ENCODE measurements at places on chromosomes 3 and 15.

DNA sequence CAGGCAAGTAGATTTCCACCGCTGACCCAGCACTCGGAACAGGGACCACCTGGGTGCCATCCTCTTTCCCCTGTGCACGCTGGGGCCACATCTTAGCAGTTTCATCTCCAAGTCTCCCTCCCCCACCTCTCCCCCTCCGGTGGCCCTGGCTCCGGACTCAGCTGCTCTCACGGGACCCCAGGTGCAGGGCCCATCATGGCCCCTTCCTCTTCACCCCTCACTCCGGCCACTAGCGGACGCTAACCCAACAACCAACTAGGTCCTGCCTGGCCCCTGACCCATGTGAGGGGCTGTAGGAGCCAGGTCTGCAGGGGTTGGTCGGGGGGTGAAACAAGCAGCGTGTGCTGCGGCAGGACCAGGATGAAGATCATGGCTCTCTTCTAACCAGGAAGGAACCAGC is 31.3 kb upstream of the IQSEC1 start:
- no peak for DNase-seq

DNA sequence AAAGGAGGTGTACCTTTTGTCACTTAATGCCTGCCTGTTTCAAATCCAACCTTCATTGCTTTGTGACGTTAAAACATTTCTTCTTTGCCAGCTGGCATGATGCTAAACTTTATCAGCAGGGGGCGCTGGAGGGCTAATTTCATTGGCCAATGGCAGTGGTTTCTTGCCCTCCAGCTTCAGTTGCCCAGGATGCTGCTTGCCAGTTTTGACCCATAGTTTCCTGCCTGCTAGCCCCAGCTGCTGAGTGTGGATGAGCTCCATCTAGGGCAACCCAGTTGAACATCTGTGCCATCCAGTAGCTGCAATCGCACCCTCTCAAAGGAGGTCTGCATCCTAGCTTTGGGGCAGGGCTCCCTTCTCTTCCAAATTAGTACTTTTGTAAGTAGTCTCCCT is 22.1 kb downstream of the ACKR2 start:
- DNase-seq, result peak; percentile 59

GRCh38 chr3:41882956-41883355 is 78.9 kb downstream of the ULK4 start:
- no peak for DNase-seq

DNA sequence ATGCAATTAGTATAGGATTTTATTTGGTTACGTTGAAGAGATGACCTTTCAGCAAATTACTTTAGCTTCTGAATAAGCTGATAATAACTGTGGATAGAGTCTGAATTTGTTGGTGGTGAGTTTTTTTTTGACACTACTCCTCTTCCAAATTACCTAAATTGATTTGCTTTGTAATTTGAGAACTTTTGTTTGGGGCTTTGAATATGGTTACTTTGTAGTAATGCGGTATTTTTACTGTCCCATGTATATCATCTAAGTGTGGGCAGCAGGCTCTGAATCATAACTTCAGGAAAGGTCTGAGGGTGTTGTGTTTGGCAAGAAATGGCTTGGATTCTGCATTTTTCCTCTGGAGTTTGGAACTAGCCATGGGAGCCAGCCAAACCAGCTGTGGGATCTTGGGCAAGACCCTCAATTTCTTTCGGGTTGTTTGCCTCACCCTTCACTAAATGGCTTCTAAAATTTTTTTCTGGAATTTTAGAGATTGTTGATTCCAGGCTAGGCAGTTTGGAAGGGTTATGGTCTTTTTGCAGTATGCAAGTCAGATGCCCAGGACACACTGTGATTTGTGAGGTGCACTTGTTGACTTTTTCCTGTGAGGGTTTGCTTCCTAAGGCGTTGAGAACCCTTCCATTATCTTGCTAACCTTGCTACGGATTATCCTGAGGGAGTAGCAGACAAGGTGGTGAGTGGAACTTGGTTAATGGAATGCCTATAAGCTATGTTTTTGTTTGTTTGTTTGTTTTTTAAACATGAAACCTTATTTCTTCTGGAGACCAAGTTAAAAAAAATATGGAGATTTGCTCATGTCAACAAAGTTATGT is 10.4 kb downstream of the PTPRG start:
- no peak for DNase-seq

- DNase-seq, result no peak
Measured at GRCh38 chr3:69791919-69792399, 52.7 kb downstream of the MITF start.
